ENCODE measurements at places on chromosomes 6 and 20.
A peak's percentile ranks its signal among the peaks of the same experiment; 100 is the strongest.

DNA sequence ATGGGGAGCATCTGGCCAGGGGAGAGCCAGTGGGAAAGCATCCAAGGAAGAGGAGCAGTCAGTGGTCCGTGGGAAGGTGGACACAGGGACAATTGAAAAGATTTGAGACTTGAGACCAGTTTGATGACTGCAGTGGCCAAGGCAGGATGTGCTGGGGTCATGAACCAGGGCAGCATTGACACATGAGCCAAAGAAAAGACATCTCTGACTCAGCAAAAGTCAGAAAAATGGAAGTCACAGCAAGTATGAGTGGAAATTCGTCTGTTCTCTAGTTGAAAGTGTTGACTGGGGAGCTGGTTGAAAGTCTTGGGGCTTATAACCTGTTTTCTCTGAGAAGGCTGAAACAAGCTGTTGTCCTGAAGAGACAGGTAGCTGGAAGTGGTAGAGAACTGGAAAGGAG is 31.3 kb downstream of the RAB22A start:
- no peak for DNase-seq

GRCh38 chr20:57844626-57845596 is 135.1 kb upstream of the PMEPA1 start:
- no peak for DNase-seq

GRCh38 chr6:99458319-99458718 is 33.2 kb upstream of the PNISR start:
- DNase-seq = no peak

- DNase-seq = peak; percentile 94
These were observed at the start of gene FAM110A for GRCh38 chr20:833450-834150. FAM110A (plus strand) TSS chr20:833715; CDS start chr20:844805, 11,090 bp downstream.

DNA sequence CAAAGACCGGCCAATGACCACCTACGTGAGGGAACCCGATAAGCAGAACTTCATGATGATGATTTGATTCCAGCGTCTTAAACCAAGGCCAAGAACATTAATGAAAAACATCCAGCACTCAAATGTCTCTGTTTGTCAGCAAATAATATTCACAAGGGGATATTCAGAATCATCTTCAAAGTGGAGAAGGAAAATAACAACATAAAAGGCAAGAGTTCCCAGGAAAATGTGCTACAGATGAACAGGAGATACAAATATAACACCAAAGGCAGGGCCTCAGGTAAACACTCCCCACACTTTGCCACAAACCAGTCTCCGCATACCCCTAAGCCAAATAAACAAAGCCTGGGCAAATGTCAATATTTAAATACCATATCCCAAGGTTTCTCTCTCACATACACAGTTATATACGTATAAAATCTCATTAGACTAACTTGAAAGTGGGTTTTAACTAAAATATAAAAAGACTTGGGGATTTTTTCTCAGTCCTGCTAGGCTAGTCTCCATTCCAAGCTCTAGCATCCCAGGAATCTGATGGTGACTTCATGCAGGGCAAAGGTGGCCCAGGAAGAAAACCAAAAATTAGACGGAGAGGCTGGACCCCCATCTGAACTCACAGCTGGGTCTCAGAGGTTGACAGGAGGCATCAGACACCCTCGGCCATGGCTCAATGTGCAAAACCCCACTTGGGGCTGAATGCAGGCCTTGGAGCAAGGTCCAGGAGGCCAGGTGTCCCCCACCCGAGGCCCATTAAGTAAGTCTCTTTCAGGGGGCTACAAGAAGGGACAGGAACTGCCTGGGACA is 32.1 kb downstream of the TRAM2 start:
- no peak for DNase-seq

- DNase-seq = no peak
These were observed 93.0 kb upstream of the POPDC3 start for GRCh38 chr6:105272786-105273185.

DNA sequence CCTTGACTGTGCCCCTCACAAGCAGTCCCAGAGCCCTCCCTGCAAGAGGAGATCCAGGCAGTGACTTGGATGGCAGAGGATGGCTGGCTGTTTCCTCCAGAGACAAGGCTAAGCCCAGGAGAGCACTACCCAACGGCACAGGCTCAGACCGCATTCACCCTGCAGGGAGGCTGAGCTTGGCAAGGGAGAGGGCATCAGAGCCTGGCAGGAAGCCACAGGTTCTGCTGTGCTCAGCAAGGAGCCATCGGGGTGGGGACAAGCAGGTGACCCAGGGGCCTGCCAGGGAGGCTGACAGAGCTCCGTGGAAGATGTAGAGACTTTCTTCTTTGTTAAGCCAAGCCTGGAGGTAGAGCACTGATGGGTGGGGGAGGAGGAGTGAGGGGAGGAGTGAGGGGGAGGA is 159.2 kb upstream of the CST7 start:
- DNase-seq = no peak

- DNase-seq = no peak
These were observed 142.6 kb downstream of the CDH26 start for GRCh38 chr20:60100780-60101179.

- DNase-seq = no peak
These were observed 289.9 kb upstream of the ZFP64 start for GRCh38 chr20:52481443-52481842.

DNA sequence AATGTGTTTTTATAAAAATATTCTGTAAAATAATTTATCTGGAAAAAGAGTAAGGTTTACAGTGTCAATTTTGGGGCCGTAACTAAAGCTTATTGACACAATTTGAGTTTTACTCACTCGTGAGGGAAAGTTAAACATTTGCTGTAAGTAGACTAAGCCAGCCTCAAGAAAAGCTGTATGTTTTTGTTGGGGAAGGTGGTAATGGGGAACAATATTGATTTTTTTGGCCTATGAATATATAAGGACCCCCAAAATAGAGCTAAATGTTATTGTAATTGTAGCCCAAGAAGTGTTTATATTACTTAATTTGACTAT is 1.4 kb downstream of the SENP6 start:
- DNase-seq = no peak

DNA sequence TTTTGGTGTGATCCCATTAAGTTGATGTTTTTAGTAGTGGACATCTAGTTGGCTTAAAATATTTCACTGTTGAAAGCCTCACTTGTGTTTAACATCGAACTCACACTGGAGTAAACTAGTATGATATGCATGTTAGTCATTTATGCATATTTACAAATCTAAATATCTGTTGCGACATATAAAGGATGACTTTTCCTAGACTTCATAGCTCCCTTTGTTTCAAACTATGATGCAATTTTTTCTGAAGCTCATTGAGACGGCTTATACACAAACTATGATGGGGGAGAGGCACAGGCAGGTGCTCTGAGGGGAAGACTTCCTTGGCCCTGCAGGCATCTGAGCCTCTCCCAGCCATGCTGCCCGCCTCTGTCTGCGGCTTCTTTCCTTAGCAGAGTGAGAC is 11.8 kb upstream of the FOXC1 start:
- DNase-seq = no peak

- no peak for DNase-seq
These were observed 23.6 kb downstream of the PDSS2 start for GRCh38 chr6:107435798-107436197.

- DNase-seq = no peak
These were observed 49.8 kb downstream of the MAP3K7 start for GRCh38 chr6:90537027-90537426.

GRCh38 chr20:25320035-25320800 is 70.4 kb downstream of the ABHD12 start:
- DNase-seq = no peak

DNA sequence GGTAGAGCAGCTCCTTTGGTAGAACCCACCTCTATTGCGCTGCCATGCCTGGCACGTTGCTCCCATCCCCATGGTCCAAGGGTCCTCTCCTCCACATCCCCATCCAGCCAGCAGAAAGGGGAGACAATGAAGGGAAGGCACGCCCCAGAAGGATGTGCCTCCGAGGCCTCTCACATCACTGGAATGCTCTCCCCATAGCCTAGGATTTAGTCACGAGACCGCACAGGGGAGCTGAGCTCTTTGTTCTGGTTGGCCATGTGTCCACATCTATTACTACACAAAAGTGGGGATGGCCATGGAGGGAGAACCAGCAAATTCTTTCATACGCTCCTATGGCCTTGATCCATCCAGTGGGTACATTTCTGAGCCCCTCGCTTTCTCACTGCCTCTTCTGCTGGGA is 60.5 kb upstream of the SALL4 start:
- no peak for DNase-seq

- DNase-seq = no peak
These were observed 82.7 kb downstream of the SIM1 start for GRCh38 chr6:100382031-100382430.

GRCh38 chr6:64013011-64013410 is 377.4 kb downstream of the PHF3 start:
- no peak for DNase-seq

GRCh38 chr6:112983713-112984261 is 636.7 kb downstream of the RFPL4B start:
- no peak for DNase-seq

GRCh38 chr20:3340443-3340842 is 67.0 kb downstream of the DNAAF9 start:
- no peak for DNase-seq

DNA sequence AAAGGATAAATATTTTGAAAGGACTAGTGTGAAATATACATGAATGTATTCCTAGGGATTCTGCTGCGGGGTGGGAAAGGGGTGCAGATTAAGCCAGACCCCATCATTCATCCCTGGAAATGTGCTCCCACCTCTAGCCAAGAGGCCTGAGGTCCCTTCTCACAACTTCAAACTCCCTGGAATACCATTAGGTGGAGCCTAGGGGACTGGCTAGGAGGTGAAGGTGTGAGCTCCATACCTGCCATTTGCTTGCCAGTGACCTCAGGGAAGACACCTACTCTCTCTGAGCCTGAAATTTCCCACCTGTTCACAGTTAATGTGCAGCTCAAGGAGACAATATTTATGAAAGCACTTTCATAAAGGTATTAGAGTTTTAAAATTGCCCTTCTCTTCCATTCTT is 4.7 kb upstream of the CCN2 start:
- DNase-seq = no peak

DNA sequence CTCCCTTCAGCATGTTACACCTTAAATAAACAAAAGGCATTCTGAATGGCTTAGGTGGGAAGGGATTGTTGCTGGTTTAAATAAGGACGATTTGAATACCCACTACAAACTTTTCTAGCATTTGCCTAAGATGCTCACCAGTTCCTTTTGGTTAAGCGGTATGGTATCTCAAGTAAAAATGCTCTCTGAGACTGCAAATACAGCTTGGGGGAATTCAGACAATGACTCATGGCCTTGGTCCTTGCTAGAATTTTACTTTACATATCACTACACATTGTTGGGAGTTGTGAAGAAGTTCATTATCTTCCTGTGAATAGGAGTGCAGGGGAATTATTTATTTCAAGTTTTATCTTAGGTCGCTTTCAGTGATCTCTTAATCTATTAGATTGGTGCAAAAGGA is 670.7 kb downstream of the UTRN start:
- DNase-seq = no peak

GRCh38 chr6:83431545-83432155 is 799 bp upstream of the ME1 start:
- no peak for DNase-seq

Measured in stimulated activated CD4-positive, alpha-beta T cell treated with anti-CD3 and anti-CD28 coated beads, Interleukin-1b, Interleukin-23, amount 100 ng/mL, for 48 hours (primary cell).